Activated T-helper 2 cell treated with anti-CD3 and anti-CD28 coated beads, Interferon-gamma antibody, Interleukin-2, Interleukin-4, amounts not matched to agents 10 μg/mL and 5 μg/mL and 100 μg/mL, durations not matched to agents 14 hours and 24 hours and 36 hours (primary cell): ENCODE measurements at places on chromosomes 11 and 22.

DNA sequence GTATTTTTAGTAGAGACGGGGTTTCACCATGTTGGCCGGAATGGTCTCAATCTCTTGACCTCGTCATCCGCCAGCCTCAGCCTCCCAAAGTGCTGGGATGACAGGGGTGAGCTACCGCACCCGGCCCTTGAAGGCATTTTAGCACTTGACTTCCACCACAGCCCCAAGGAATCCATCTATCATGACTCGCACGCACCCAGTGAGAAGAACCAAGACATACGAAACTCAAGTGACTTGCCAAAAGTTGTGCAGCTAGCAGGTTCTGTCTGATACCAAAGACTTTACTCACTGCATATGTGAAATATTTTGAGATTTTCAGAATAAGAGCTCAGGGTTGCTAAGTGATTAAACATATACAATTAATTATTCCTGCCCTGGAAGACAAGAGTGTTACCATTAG, 21.0 kb downstream of the FLI1 start:
- no peak for DNase-seq

DNA sequence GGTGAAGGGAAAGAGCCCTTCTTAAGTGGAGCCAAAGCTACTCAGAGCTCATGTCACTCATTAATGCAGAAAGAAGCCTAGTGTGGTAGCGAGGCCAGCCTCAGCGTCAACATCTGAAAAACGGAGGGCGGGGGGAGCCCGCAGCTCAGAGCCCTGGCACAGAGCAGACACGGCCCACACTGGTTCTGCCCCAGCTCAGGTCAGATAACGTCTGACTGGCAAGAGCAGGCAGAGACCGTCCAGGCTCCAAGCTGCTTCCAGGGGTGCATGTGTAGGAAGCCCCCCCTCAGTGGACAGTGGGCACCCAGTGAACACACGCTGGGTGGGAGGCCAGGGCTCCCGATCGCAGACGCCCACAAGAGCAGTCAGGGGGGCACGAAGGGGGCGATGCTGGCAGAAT, 100.8 kb downstream of the SHANK2 start:
- DNase-seq: no peak

- no peak for DNase-seq
These were observed 46.4 kb downstream of the PPP6R3 start for GRCh38 chr11:68506908-68507307.

GRCh38 chr11:69476509-69476961, 4.9 kb upstream of the LINC01488 start:
- DNase-seq: no peak

DNA sequence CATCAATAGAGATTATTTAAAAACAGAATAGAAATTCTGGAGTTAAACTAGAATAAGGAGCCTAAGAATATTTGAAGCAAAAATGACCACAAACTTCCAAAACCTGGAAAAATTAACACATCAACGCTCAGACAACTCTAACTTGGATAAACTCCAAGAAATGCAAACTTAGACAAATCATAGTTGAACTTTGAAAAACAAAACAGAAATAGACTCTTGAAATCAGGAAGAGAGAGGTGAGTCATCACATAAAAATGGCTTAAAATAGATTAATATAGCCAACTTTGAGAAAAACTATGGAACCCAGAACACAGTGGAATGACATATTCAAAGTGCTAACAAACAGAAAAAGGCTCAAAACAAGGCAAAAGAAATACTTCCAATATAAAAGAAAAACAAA, 974.2 kb downstream of the JRKL start:
- DNase-seq: no peak

- DNase-seq: no peak
These were observed 21.5 kb upstream of the EFCAB6 start for GRCh38 chr22:43833286-43834240.

- no peak for DNase-seq
These were observed 14.6 kb upstream of the SYT13 start for GRCh38 chr11:45300715-45301114.

- no peak for DNase-seq
These were observed 62.0 kb upstream of the YPEL1 start for GRCh38 chr22:21797444-21798221.

- DNase-seq: no peak
These were observed 49.9 kb downstream of the TSPAN18 start for GRCh38 chr11:44776551-44777208.

DNA sequence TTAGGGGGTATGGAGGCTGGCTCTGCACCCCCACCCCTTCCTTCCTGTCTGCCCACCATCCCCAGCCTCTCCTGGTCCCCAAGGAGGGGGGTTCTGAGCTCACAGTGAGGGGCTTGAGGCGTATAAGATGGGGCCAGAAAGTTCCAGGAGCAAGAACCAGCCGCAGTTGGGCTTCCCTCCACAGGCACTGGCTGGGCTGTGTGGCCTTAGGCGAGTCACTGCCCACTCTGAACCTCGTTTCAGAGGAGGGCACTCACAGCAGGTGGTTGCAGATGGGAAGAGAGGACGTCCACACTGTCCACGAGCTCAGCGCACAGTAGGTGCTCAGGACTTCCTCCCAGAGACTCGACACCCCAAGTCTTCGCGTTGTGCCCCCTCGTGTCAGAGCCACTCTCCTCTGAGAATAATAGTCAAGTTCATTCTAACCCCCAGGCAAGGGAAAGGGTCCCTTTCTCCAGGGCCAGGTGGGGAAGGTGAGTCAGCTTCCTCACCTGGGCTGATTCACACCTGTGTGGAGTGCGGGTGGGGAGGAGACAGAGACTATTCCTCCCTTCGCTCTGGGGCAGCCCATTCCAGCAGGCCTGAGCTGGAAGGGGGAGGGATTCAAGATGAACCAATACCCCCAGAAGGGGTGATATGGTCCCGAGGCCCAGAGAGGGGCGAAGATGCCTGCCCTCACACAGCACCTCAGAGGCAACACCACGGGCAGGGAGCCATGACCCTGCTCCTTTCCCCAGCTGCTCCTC, 29.3 kb downstream of the RPL3 start:
- DNase-seq: no peak

GRCh38 chr22:49937758-49938564, 19.5 kb downstream of the CRELD2 start:
- DNase-seq: no peak

DNA sequence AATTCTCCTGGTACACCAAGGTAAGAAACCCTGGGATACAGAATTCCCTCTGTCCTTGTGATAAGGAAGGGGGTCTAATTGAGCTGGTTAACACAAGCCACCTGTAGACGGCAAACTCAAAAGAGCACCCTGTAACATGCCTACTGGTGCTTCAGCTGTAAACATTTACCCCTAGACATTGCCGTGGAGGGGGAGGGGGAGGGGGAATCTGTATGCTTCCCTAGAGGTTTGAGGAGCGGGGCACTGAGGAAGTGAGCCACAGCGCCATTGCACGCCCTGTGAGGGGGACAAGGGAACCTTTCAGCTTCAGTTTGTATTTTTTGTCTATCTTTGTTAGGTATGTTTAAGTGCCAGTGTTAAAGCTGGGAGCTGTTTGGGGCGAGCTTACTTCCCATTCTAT, 99.8 kb downstream of the AASDHPPT start:
- DNase-seq: no peak

GRCh38 chr22:20241579-20242392, 26.3 kb downstream of the RTN4R start:
- DNase-seq: no peak

DNA sequence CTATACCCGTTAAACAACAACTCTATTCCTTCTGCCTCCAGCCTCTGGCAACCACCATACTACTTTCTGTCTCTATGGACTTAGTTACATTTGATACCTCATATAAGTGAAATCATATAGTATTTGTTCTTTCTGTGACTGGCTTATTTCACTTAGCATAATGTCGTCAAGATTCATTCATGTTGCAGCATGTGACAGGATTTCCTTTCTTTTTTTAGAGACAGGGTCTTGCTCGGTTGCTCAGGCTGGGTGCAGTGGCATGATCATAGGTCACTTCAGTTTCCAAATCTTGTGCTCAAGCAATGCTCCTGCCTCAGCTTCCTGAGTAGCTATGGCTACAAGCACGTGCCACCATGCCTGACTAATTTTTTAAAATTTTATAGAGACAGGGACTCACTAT, 29.4 kb upstream of the SORL1 start:
- no peak for DNase-seq

- no peak for DNase-seq
These were observed at the start of gene SYT12 for GRCh38 chr11:67022961-67023956. TSS of gene SYT12 (plus strand) at chr11:67023134. CDS start at chr11:67030145, 7,011 bp downstream.

DNA sequence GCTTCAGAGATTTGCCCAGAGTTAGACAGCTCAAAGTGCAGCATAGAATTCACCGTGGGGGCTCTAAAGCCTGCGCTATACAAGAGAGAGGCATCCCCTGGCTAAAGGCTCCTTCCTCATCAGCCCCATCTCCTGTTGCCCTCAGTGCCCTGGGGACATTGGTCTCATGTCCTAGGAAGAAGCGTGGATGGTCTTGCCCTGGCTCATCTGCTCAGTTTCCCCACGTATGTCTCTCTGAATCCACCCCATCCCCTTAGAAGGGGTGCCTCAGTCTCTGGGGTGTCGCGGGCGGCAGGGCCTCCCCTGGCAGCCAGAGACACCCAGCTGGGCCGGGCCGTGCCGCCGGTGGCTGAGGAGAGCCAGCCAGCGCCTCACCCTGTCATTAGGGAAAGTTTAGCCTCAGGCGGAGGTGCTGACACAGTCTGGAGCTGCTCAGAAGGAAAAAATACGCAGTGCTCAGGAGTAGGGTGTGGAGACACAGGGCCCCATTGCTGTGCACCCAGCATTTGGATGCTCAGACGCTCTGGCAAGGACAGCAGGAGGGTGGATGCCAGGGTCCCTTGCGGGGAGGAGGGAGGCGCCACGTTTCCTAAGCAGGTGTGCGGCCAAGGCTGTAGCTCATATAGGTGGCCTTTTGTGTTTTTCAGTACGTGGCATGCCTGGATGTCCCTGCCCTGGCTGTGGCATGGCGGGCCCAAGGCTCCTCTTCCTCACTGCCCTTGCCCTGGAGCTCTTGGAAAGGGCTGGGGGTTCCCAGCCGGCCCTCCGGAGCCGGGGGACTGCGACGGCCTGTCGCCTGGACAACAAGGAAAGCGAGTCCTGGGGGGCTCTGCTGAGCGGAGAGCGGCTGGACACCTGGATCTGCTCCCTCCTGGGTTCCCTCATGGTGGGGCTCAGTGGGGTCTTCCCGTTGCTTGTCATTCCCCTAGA, 1.3 kb downstream of the SLC39A13 start:
- DNase-seq: no peak

- DNase-seq: no peak
These were observed 17.7 kb upstream of the TMPRSS5 start for GRCh38 chr11:113723787-113724186.

GRCh38 chr22:27438271-27438980, 363.1 kb downstream of the MN1 start:
- no peak for DNase-seq

DNA sequence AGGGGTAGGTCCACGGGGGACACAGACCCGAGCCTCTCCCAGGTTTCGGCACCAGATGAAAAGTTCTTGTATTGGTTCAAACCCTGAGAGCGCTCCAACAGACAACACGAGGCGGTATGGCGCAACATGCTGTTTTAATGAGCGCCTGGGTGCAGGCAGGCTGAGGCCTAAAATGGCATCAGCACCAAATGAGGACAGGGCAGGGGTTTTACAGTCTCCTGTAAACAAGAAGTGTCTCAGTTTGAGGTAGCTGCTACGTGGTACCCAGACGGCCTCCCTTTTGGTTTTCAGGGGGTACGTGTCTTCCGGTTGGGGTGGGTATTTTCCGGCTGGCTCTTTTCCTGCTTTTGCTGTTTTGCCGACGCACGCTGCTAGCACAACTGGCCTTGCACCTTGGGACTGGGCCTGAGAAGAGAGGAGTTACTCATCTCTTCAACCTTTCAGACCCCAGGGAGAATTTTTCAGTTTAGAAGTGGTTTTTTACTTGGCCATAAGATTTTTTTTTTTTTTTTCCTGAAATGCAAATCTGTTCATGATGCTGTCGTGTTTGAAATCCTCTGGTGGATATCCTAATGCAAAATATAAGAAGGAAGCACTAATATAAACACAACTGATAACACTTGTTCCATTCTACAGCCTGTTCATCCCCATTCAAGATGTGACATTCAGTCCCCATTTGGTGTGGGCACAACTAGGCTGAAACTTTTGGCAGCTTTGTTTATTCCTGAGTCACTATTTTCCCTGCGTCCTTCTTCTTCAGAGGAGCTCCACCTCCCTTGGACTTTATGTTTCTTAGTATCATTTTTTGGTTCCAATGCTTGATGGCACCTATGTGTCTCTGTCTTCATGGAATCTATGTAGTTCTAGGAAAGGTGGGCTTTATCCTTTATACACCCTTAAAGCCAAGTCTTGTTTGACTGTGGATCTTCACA, 6.5 kb downstream of the PPFIBP2 start:
- no peak for DNase-seq

DNA sequence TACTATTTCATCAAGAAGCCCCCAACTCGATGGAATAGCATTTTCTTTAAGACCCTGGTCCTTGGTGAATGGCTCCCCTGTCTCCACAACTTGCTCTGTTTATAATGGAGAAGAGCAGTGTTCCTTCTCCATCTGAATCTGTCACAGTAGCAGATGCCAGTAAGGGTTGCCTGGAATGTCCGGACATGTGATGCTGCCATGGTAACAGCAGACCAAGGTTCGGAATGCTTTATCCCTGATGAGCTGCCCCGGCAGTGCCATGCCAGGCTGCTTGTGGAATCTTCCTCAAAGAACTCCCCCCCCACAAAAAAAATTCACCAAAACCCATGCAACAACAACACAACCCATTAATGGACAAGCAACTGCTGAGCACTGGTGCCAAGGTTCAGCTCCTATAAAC, 72.5 kb downstream of the KCNC1 start:
- DNase-seq: no peak

- no peak for DNase-seq
These were observed 32.7 kb upstream of the MICAL2 start for GRCh38 chr11:12077535-12078280.

DNA sequence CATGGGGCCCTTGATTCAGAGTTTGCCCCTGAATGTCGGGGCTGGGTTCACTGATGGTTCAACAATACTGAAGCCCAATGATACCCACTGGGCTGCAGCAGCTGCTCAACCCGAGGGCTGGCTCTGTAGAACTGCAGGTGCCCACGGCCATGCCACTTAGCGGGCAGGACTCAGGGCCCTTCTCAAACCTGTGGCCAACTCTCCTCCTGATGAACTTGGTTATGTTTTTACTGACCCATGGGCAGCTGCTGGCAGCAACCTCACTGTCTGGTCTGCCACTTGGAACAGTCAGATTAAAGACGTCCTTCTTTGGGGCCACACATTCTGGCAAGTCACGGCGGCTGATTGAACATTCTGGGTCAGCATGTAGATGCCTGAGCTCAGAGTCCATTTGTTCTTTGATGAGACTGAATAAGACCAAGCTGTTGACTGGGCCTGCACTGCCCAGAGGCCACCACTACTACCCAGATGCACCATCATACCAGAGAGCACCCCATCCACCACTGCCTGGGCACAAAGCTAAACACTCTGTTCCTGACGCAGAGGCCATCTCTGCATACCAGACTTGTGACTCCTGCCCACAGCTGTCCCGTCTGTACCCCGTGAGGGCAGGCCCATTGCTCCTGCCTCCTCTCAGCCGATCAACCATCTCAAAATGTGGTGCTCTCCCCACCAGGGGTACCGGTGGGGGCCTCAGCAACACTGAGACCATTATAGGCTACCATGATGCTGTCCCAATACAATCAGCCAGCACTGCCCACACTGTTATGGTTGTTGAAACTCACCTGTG, 67.8 kb downstream of the SHANK2 start:
- no peak for DNase-seq
